Activated T-cell treated with anti-CD3 and anti-CD28 coated beads, Interleukin-2, amount 50 U/mL, for 48 hours (primary cell): ENCODE measurements at places on chromosomes 7 and 10.

DNA sequence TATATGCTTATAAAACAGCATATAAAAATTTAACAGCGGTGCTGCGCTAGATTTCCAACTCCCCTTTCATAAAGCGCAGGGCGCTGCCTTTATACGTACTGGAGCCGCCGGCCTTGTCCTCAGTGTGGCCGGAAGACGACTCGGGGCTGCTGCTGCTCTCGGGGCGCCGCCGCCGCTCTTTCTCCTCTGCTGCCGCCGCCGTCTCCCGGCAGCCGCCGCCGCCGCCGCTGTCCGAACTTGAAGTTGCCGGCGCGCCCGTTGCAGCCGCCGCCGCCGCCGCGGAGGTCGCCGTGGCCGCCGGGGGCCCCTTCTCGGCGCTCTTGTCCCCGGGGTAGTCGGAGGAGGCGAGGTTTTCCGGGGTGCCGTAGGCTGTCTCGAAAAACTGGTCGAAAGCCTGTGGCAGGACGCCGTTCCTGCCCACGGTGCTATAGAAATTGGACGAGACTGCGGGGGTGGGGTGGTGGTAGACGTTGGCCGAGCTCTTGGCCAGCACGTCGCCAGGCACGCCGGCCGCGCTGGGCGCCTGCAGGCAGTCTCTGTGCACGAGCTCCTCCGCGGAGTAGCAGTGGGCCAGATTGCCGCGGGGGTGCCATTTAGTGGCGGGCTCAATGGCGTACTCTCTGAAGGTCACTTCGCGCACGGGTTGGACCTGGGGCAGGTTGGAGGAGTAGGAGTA lies 557 bp downstream of the HOXA11 start:
- DNase-seq = peak; percentile 58

GRCh38 chr7:66697449-66698438 lies 42.8 kb upstream of the RABGEF1 start:
- no peak for DNase-seq

DNA sequence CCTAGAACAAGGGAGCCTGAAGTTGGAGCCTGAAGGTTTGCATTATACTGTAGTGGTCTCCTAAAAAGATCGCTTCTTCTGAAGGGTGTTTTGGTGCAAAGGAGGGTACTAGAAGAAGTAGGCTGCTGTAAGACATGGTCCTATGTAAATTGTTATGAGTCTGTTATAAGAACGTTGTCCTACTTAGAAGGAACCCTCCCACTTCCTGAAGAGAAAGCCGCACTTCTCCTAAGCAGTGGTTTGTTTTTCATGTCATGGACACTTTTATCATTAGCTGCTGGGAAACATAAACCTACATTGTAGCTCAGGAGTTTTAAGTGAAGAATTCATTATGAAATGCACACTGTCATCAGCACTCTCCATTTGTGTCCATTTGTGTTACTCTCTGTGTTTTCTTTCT lies 129.1 kb upstream of the ITGB1 start:
- DNase-seq = no peak

GRCh38 chr10:76251841-76252671 lies 820.6 kb downstream of the LRMDA start:
- no peak for DNase-seq

DNA sequence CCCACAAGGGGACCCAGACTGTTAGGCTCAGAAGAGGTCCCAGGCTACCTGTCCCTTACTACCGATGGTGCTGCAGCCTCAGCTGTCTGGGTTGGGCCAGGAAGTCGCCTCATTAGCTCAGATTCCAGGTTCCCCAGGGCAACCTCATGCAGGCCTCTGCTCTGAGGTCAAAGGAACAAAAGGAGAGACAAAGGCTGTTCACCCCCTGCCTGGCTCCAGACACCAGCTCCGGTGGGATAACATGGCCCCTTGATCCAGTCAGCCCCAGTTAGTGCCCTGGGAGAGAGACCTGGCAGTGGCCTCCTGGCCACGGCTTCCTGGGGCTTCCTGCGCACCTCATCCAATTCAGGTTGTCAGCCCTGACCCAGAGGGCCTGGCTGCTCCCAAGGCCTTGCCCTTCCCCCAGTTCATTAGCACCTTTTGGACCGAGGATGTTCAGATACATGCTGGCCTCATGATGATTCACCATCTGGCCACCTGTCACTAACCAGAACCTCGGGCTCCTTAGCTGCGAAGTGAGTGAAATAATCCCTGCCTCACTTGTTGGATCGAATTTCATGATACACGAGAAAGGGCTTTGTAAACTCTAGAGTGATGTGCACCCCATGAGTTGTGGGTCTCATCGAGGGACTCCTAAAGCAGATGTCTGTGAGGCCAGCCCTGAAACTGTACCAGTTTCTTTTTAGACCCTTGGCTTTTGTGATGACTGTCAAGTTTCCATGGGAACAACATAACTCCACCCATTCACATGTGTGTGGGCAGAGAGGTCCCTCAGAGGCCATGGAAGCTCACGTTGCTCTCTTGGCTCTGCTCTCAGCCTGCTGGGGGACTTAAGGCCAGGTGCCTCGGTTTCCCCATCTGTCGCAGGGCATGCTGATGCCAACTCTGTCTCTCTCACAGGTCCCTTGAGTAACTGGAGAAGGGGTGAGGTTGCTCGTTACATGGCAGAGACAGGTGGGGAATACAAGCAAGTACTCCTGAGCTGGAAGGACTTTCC lies 79.5 kb upstream of the PCBD1 start:
- DNase-seq = no peak

DNA sequence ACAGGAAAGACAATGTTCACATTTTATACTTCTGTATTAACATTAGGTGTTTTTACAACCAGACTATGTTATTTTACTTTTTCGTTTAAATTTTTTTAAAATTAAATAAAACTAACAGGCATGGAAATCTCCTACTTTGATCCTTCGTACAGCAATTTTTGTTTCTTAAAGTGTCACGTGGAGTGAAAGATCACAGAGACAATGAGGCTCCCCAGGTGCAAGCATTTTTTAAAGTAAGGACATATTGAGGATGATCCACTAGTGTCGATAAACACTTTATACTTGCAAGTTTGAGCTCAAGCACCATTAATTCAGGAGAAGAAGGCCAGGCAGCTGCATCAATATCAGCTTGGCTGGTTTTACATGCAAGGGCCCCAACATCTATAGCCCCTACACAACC lies 68.5 kb upstream of the FAM133B start:
- no peak for DNase-seq

- no peak for DNase-seq
These were observed 276.4 kb upstream of the BMPER start for GRCh38 chr7:33628894-33629293.

- no peak for DNase-seq
These were observed 35.3 kb upstream of the PROSER2 start for GRCh38 chr10:11787846-11788245.

- no peak for DNase-seq
These were observed 195.4 kb downstream of the SKIDA1 start for GRCh38 chr10:21329995-21330627.

- DNase-seq = no peak
These were observed 104.3 kb upstream of the CAV2 start for GRCh38 chr7:116395141-116395791.

DNA sequence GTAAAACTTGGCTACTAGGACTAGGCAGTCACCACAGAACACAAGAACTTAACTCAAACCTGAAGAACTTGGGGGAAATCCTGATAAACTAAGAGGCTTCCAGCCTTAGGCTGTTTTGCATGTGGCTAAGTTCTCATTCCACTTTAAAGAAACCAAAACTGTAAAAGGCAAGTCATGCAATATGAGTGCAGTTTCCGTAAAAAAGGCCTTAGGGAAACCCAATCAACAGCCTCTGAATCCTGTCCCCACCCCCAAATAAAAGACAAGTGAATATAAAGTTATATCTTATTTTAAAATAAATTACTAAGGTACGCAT lies 95.1 kb downstream of the USP6NL start:
- no peak for DNase-seq

DNA sequence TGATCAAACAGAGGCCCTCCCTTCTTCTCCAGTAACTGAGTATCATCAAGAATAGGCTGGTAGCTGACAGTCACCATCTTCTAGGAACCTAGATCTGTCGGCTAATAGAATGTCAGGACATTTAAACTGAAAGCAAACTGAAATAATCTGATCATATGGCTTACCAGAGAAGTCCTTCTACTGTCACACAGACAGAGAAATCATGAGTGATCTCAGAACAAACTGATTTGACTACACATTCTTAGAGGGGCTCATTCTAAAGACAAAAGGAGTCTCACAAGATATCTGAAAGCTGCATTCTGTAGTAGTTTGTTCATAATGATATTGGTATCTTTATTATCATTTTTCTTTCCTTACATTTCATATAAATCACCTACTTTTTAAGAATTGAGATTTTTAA lies 130.9 kb upstream of the ADCY1 start:
- DNase-seq = no peak

- no peak for DNase-seq
These were observed 20.6 kb upstream of the USP6NL start for GRCh38 chr10:11631890-11632587.

- DNase-seq = no peak
These were observed 315.3 kb downstream of the PTEN start for GRCh38 chr10:88178758-88179157.

DNA sequence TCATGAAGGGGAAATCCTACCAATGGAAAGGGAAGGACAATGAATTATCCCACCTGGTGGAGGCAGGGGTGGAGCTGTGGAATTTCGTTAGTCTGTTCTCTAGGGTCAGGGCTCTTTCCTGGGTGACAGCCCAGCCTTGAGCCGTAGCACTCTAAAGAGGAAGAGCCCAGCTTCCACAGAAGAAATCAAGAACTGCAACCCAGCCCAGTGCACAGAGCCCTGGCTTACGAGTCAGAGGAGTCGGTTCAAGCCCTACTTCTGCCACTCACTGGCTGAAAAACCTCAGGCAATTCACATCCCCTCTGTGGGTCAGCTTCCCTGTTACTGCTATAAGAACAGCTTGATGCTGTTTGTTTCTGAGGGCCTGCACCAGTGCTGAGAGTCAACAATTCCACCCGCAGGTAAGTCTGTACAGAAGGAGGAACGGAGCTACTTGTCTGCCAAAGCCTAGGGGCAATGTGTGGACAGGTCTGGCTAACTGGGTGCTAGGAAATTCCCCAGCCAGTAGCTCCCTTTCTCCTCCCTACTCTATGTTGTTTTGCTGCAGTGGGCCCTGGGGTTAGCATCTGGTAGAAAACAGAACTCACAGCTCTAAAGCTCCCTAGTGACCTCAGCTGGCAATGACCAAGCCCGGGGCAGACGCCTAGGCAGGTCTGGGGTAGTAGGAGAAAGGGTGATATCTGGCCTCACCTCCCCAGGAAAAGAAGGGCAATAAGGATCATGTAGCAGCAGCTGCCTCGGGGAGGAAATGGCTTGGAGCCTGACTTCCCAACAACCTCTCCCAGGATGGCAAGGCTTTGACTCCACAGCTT lies 3.3 kb downstream of the AVPI1 start:
- no peak for DNase-seq

GRCh38 chr7:33459340-33459751 lies 330.0 kb downstream of the BBS9 start:
- no peak for DNase-seq

GRCh38 chr7:125375942-125376341 lies 446.3 kb upstream of the POT1 start:
- no peak for DNase-seq

GRCh38 chr10:87706731-87707130 lies 47.1 kb downstream of the PAPSS2 start:
- DNase-seq = no peak

- DNase-seq = no peak
These were observed at the start of gene NEBL for GRCh38 chr10:20897146-20897825. TSS of gene NEBL (minus strand) at chr10:20897311. CDS start at chr10:20897205, 106 bp downstream.

- no peak for DNase-seq
These were observed 70.9 kb upstream of the COL1A2 start for GRCh38 chr7:94323844-94324243.

GRCh38 chr7:106120500-106120899 lies 8.4 kb upstream of the SYPL1 start:
- DNase-seq = no peak

GRCh38 chr7:91233212-91233611 lies 31.0 kb upstream of the FZD1 start:
- no peak for DNase-seq

- DNase-seq = no peak
These were observed 121.7 kb upstream of the SVIL start for GRCh38 chr10:29756451-29756850.

- no peak for DNase-seq
These were observed 34.3 kb downstream of the SNX8 start for GRCh38 chr7:2279896-2280295.

DNA sequence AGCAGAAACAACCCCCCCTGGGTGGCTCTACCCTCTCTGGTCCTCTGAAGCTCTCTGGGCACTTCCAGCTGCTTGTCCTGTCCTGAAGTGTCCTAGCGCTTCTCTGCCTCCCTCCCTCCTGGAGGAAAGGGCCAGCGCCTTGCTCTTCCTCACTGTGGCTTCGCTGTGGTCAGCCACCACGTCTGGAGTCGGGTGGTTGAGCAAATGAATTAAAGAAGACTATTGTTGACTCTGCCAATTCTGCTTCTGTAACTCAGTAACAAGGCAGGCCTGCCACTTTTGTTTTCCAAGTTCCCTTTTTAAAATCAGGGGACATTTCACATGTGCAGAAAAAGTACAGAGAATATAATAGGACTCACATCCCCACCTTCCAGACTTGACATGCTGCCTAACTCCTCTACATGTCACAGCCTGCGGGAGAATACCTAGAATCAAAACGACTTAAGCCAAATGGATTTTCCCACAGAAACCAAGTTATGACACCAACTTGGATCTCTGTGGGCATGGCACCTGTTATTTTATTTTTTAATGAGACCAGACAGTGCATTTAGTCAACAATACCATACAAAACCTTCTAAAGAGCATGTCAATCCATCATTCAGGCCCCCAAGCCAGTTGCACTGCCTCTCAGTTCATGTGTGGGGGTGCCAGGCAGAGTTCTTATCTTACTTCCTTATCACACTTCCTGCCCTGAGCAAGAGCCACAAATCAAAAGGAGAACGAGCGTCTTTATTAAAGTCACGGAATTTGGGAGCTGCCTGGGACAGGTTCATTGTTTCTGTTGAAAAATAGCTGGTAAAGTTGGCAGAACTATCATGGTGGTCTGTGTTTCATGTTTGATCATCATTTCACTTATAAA lies 6.8 kb downstream of the FFAR4 start:
- DNase-seq = no peak

DNA sequence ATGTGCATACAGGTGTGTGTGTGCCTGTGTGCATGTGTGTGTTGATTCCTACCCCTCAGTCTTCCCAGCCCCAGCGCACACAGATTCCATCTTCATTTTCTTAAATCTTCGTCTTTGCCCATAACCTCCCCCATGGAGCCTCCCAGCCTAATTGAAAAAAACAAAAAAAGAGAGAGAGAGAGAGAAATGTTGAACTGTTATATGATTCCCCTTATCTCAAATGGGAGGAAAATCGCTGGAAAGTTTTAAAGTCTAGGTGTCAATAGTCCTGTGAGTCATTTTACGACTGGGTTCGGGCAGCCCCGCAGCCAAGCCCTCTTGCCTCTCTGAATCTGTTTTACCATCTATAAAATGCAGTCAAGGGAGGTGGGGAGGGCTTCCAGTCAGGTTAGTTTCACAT lies 60.9 kb downstream of the SPOCK2 start:
- no peak for DNase-seq

- DNase-seq = no peak
These were observed 2.3 kb upstream of the CUZD1 start for GRCh38 chr10:122847782-122848604.

- no peak for DNase-seq
These were observed 524 bp upstream of the UNC5B start for GRCh38 chr10:71211775-71212317.

GRCh38 chr10:116760919-116761318 lies 18.6 kb upstream of the HSPA12A start:
- DNase-seq = no peak
